NCI-H524 (cell line): ENCODE measurements at places on chromosomes 1 and 21.

DNA sequence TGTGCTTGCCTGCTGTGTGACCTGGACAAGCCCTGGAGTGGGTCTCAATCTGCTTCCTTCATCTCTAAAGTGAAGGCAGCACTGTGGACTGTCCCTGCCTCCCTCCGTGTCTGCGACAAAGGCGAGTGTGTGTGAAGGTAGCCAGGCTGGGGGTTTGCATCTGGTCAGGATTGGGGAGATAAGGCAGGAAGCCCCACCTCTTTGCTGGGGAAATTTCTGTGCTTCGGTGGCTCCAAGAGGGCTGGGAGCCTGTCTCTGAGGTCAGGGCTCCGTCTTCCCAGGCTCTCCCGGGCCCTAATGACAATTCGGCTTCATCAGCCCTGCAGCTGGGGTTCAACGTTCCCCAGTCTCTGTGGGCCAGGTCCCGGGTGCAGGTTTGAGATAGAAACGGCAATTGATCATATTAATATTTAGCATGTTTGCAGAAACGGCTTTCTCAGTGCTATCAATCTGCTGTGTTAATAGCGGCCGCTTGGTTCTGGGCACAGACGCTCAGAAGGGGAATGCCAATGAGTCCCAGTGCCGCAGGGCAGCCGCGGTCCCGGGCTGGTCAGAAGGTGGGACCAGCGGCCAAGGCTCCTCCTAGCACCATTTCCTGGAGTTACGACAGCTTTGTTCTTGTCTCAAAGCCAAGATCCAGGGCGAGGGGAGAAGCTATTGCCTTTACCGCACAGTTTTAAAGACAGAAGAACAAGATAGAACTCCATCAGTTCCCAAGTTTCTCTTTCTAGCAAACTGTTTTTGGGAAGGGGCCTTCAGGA lies 105.7 kb downstream of the PRDM16 start:
- no peak for DNase-seq

- peak; percentile 98 for DNase-seq
Observed at GRCh38 chr21:36141513-36141925, 6.6 kb downstream of the CBR3 start.

DNA sequence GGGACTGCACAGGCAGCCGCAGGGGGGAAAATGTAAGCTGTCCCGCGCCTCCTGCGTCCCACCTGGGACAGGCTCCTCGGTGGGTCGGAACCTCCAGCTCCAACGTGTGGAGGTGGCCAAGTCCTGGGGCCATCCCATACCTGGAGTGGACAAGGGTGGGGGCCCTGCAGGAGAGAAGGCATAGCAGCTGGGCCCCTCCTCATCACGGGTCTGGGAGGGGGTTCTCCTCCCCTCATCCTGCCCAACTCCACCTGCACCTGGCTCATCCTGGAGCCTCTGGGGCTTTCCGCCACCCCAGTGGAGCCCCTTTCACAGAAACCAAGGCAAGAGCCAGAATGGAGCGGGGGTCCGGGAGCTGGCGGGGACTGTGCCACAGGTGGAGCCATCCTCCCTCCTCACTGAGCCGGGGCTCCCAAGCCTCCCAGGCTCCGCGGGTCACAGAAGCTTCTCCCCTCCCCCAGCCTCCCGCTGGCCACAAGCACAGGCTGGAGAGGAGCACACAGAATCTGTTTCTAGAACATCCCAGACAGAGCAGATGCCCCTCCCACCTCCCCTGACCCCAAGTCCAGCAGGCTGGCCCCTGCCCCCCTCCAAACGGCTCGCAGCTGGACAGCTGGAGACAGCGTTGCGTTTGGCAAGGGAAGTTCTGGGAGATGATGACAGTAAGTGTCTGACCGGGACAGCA lies 65.8 kb downstream of the MEGF6 start:
- DNase-seq, result no peak

DNA sequence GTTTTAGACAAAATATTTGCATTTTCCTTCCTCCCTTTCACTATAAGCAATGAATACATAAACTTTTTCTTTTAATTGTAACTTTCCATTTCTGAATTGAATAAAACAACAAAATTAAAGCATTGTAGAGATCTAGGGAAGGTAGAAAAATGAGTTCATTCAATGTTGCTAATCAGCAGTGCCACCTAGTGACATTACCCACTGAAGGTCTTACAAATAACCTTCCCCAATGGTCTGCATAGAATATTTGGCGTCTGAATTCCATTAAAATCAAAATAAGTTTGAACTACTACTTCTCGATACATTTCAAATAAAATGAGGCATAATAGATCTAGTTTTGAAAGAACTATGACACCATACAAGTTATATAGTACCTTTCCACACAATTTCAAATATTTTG lies 19.6 kb downstream of the FH start:
- DNase-seq, result peak; percentile 5

DNA sequence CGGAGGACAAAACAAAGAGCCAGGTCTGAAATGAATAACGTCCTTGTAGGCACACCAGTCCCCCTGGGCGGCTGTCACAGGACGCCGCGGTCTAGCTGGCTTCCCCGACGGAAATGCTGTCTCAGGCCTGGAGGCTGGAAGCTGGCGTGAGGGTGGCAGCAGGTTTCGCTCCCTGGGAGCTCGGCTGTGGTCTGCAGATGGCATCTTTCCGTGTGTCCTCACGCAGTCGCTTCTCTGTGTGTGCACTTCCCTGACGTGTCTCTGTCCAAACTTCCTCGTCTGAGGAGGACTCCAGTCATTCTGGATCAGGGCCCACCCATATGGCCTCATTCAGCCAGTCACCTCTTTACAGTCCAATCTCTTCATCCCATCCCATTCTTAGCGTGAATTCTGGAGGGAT lies 14.2 kb downstream of the TNFRSF14 start:
- no peak for DNase-seq

GRCh38 chr1:116334868-116335635 lies 38.0 kb upstream of the ATP1A1 start:
- no peak for DNase-seq

DNA sequence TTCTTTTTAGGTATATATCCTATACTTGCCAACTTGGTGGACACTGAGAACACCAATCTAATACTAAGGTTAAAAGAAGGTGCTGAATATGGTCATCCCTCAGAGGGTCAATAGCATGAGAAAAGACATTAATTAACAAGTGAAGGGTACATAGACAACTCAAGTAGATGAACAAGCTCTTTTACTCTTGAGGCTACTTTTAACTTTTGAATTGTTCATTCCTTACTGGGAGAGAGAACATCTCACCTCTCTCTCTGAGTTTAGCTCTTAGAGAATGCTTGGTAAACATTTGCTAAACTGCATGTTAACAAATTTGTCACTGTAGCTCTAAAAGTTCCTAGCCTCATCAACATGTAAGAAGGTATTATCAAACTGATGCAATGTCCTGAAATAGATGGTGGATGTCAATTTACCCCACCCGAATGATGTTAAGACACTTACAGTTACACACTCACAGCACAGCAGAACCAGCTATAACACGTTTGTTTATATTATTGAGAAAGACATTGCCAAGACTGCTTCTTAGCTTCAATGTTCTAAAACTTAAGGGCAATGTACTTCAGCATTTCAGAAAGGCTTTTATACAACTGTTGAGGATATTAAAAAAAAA lies 35.9 kb downstream of the HEATR1 start:
- no peak for DNase-seq

GRCh38 chr1:153578936-153579335 lies 13.3 kb upstream of the S100A2 start:
- DNase-seq, result no peak

- peak; percentile 20 for DNase-seq
Observed at GRCh38 chr1:235022341-235022980, 106.2 kb downstream of the TOMM20 start.
